Hematopoietic multipotent progenitor cell (in vitro differentiated cells): ENCODE measurements at places on chromosomes 6 and 20. TPM values are rescaled to one million over a fixed set of nuclear protein-coding genes. Genes with fewer than 3 reads are reported as not detected.
A peak's percentile ranks its signal among the peaks of the same experiment; 100 is the strongest.

GRCh38 chr6:140849456-140849855 is 1283.3 kb upstream of the GJE1 start:
- DNase-seq: no peak

GRCh38 chr20:63951398-63952209 is 4.6 kb downstream of the UCKL1 start:
- no peak for DNase-seq

FAM83C gene
- under 0.01 TPM for total RNA-seq

GRCh38 chr6:73078908-73079610 is 146.2 kb downstream of the KHDC1L start:
- no peak for DNase-seq

DNA sequence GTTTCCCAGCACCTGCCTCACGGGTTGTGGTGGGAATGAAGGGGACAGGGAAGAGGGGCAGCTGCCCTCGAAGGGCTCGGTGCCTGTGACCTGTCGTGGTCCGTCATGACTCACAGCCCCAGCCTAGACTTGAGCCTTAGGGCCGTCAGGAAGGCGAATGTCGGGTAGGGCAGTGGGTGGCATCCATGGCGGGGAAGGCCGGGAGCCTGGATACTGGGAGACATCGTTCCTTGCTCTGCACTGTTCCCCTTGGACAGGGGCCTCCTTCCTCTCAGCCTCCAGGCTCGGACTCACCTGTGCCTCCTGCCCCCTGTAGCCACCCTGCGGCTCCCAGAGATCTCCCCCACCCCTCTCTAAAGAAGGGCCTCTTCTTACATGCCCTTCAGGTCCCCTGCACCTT is 52.2 kb upstream of the APCDD1L start:
- no peak for DNase-seq

- peak; percentile 73 for DNase-seq
These were observed 10.4 kb downstream of the DEFB129 start for GRCh38 chr20:237489-237888.

- DNase-seq: no peak
These were observed 31.1 kb upstream of the BLCAP start for GRCh38 chr20:37558779-37559178.

TSPYL1 gene
- 111 TPM for total RNA-seq

KHDC1L gene
- total RNA-seq: not detected
